Activated CD8-positive, alpha-beta memory T cell treated with anti-CD3 and anti-CD28 coated beads for 24 hours (primary cell): ENCODE measurements at places on chromosomes 6 and 20.

DNA sequence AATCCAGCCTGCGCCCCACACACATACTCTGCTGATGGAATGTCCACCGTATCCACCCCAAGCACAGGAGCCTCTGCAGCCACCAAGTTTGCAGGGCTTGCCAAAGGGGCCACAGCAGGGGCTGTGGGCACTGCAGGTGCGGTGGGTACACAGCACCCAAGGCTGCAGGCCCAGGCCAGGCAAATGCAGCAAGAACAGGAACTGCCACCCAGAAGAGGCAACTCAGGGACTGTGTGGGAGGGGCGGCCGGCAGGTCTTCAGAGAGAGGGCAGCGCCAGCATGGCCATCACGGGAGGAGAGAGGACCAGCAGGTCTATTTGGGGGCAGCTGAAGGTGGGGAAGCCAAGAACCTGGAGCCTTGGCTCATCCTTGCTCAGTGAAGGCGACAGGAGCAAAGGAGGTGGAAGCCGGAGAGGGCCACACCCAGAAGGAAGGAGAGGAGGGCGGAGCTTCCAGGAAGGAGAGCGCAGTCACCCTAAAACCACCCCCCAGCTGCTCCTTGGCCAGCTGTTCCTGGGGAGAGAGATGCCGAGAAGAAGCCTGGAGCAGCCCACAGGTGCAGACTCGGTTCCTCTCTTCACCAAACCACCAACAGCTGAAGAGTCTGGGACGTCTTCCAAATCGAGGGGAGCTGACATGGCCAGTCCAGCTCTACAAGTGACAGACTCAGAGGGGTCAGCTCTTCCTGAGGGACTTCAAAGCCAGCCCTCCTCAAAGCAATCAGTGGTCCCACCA is 265.1 kb upstream of the CDYL start:
- no peak for DNase-seq

- peak; percentile 54 for DNase-seq
These were observed 70.5 kb upstream of the DUSP22 start for GRCh38 chr6:221531-222349.

DNA sequence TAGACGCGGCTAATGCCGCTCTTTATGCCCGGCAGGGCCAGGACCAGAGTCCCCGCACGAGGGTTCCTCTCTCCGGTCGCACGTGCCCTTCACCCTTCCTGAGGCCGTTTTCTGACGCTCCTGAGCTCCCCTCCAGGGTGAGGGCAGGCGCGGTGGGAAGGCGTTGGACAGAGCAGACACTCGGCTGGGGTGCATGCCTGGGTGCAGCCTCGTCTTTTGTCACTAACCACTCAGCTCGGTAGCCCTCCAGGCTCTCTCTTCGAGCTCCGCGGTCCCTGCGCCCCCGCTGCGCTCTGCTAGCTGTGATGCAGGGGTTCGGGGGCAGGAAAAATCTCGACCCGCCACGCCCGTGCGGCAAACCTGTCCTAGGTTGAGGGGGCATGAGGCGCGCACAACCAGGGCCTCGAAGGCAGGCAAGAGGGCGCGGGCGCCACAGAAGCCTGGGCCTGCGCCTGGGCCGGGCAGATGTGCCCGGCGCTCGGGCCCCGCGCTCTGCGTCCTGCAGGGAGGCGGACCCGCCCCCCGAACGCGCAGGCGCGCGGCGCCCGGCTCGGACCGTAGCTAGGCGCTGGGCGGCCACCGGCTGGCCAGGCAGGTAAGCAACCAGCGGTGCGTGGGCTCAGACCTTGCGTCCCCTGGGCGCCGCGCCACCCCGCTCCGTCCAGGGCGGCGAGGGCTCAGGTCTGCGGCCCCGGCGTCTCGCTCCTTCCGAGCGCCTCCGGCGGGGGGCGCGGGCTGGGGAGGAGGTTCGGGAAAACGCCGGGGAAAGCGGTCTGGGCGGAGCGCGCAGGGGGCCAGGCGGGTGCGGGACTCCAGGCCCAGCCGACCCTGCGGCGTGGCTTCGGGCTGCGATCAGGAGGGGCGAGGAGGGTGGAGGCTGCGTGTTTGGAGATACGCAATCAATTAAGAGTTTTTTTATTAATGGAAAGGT is at the start of gene L3MBTL1:
TSS of gene L3MBTL1 (plus strand) at position 548 of the 931 bp plus-strand sequence. CDS start 5,807 bp downstream, outside the sequence.
- DNase-seq: peak; percentile 60

GRCh38 chr6:108492131-108492766 is 68.5 kb upstream of the FOXO3 start:
- no peak for DNase-seq

- DNase-seq: no peak
These were observed 2.5 kb downstream of the MEA1 start for GRCh38 chr6:43011207-43011606.

DNA sequence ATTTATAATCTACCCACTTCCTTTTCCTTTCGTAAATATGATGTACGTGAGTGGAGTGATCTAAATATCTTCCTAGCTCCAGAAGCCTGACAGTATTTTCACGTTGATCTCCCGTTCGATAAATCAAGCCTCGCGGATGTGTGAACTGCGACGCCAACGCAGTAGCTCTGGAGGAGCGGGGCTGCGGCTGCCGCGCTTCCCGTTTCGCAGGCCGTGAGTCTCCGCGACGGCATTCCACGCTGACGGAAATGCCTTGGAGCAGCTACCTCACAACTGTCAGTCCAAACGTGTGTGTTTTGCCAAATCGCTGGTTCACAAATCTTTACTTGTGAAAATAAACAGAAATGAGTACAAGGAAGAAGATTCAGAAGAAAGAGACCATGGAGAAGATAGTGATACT is 41.2 kb downstream of the BTBD3 start:
- DNase-seq: no peak

- DNase-seq: no peak
These were observed 154.0 kb downstream of the JARID2 start for GRCh38 chr6:15399641-15400470.

- no peak for DNase-seq
These were observed 91.9 kb downstream of the FOXF2 start for GRCh38 chr6:1481286-1481685.

- DNase-seq: peak; percentile 72
These were observed 75.9 kb upstream of the MYL9 start for GRCh38 chr20:36465109-36466080.

- no peak for DNase-seq
These were observed 4.5 kb upstream of the FRMD1 start for GRCh38 chr6:168083514-168083885.

DNA sequence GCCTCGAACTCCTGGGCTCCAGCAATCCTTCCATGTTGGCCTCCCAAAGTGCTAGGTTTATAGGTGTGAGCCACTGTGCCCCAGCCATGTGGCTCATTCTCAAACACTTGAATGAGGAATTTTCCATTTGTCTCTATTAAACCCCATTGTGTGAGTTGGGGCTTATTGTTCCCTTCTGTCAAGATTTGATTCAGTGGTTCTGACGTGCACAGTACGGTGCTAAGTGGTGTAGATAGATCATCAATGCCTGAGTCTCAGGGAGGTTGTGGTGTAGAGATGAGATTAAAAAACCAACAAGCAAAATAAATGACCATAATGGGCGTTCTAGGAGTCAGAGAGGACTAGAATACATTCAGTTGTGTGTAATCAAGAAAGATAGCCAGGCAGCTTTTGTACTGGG is 335.6 kb downstream of the PRL start:
- no peak for DNase-seq
